Activated naive CD4-positive, alpha-beta T cell treated with anti-CD3 and anti-CD28 coated beads, Interleukin-2, amount 50 U/mL, for 72 hours (primary cell): ENCODE measurements at places on chromosomes 5 and 9. TPM values are rescaled to one million over a fixed set of nuclear protein-coding genes. Genes with fewer than 3 reads are reported as not detected.

- peak; percentile 85 for DNase-seq
These were observed at the start of gene FXN for GRCh38 chr9:69035438-69036308. Gene FXN, plus strand, starts transcription at chr9:69035752. Its CDS starts 31 bp downstream, at chr9:69035783.

GRCh38 chr5:67971223-67971830, 244.2 kb upstream of the PIK3R1 start:
- DNase-seq = no peak

BTNL9 gene
- total RNA-seq = not detected

MORN5 gene
- not detected for total RNA-seq

RNF44 gene
- total RNA-seq = 136 TPM
